ENCODE measurements at places on chromosomes 16 and 17.

- no peak for DNase-seq
Measured at GRCh38 chr16:337975-338575, 14.4 kb downstream of the AXIN1 start.

GRCh38 chr17:70276906-70277305 is 107.6 kb downstream of the KCNJ2 start:
- no peak for DNase-seq

DNA sequence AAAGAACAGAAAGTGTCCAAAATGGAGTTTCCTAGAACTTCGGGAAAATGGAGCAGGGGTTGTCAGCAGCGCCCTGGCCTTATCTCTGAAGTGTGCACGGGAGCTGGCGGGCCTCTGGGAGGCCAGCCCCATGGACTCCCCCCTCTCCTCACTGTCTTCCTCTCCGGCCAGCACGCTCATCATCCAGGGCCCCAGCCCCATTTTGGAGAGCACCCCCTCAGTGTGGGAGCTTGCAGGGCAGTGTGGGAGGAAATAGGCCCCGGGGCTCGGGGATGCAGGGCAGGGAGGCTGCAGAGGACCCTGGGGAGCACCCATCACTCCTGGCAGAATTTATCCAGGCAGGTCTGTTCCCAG is 4.9 kb upstream of the PABPN1L start:
- DNase-seq: no peak

DNA sequence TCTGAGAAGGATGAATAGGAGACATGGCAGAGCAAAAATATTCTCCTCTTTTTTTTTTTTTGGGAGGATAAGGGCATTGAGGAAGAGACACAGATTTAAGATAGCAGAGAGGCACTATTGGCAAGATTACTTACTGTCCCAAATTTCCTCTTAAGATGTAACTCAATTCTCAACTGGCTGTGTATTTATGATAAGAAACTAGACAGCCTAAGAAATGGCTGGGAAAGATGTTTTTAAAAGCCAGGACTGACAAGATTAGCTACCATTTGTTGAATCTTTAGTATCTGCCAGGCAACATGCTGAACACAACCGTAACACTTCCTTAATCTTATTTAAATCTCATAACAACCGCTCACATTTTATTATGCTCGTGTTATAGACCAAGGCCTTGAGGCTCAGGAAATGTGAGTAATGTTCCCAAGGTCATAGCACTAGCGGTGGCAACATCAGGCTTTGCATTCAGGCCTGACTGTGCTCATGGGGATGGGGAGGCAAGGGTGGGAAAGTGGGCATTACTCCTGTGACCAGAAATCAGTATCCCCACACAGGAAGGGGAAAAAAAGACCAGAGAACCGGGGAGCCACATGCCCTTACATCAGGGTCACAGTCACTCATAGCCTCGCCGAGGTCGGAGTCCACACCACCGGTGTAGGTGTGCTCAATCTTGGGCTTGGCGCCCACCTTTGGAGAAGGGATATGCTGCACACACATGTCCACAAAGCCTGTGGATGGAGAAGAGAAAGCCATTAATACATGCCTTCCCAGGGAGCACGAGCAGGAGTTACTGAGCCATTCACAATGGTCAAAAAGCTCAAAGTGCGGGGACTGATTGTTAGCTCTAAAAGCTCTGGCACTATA is 15.6 kb downstream of the HIGD1B start:
- no peak for DNase-seq

GRCh38 chr17:45145035-45145389 is 3.3 kb upstream of the HEXIM1 start:
- DNase-seq: no peak

DNA sequence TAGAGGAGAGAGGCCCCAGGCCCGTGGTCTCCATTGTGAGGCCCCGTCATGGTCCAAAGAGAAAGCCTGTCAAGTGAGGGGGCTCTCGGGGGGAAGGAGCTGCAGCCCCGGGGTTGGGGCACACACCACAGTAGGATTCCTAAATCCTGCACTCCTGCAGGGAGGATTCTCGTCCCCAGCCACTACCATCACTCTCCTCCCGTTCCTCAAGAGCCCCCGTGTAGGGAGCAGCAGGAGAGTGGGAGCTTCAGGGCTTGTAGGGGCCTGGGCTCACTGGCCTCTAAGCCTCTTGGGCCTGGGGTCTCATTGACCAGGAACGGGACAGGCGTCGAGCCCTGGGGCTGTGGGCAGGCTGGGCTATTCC is 821 bp downstream of the C16orf86 start:
- DNase-seq: no peak

- DNase-seq: no peak
Measured at GRCh38 chr17:81707725-81708646, 4.1 kb upstream of the SLC25A10 start.

DNA sequence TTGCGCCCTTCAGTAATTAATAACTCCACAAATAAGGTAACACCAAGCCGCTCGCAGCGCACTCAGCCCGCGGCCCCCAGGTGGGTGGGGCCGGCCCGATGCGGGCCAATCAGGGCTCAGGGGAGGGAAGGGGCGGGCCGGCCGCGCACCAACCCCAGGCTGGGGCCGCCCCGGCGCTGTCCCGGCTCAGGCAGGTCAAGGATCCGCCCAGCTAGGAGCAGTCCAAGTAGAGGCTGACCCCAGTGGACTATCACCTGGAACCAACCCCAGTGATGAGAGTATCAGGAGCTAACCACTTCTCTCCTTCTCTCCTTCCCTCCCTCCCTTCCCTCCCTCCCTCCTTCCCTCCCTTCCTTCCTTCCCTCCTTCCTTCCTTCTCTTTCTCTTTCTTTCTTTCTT is 110.8 kb downstream of the C16orf78 start:
- peak; percentile 71 for DNase-seq

- DNase-seq: peak; percentile 55
Measured at GRCh38 chr17:29931231-29931932, 1.4 kb upstream of the SSH2 start.

DNA sequence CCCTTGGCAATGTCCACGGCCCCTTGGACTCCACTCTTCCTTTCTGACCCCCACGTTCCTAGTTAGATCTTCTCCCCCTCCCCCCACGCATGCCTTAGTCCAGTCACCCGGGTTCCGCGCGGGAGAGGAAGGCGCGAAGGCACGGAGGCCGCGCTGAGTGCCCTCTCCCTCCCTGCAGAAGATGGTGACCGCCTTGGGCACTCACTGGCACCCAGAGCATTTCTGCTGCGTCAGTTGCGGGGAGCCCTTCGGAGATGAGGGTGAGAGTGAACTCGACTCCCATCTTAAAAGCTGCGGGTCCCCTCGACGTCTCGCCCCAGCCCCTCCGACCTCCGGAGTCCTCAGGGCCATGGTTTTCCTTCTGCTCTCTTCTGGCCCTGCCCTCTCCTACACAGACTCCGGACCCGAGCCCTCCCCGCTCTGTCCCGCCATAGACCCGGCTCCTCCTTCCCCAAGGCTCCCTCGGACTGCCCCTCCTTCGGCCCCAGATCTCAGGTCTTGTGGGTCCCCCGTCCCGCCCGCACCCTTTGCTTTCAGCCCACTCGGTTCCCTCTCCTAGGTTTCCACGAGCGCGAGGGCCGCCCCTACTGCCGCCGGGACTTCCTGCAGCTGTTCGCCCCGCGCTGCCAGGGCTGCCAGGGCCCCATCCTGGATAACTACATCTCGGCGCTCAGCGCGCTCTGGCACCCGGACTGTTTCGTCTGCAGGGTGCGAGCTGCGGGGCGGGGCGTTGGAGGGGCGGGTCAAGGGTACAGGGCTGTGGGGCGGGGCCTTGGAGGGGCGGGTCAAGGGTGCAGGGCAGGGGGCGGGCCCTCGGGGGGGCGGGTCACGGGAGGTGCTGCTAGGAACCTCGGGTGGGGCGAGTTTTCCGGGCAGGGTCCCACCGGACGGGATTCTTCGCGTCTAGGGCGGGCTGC is 4.6 kb downstream of the TGFB1I1 start:
- no peak for DNase-seq

GRCh38 chr17:7237761-7238419 is 1.4 kb downstream of the PHF23 start:
- peak; percentile 80 for DNase-seq

DNA sequence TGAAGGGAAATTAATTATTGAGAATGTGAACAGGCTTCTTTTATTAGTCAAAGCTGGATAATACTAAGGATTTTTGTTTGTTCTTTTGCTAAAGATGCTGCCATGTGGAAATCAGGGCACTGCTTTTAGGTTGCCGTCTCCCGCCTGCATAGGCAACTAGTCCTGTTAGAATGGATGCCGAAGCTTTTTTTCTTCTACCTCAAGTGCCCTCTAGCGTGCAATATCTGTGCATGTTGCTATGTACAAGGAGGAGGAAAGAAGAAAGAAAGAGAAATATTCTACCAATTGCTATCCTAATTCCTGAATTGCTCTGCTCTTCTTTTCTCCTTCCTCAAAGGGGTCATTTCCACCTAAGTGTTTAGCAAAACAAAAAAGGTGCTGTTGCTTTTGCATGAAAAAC is 5.2 kb upstream of the CDH8 start:
- no peak for DNase-seq

DNA sequence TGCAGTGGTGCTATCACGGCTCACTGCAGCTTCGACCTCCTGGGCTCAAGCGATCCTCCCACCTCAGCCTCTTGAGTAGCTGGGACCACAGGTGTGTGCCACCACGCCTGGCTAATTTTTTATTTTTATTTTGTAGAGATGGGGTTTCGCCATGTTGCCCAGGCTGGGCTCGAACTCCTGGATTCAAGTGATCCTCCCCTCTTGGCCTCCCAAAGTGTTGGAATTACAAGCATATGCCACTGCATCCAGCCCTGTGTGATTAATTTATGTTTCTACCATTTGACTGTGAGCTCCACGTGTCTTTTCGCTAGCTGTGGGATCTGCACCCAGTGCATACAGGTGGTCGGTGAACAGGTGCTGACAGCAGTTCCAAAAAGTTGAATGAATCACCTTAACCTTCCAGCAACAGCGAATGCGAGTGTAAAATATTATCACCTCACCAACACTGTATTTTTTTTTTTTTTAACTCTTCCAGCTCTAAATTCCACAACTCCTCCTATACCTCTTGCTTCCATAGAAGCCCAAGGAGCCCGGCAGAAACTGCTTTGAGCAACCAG is 484 bp upstream of the NUDT7 start:
- no peak for DNase-seq

DNA sequence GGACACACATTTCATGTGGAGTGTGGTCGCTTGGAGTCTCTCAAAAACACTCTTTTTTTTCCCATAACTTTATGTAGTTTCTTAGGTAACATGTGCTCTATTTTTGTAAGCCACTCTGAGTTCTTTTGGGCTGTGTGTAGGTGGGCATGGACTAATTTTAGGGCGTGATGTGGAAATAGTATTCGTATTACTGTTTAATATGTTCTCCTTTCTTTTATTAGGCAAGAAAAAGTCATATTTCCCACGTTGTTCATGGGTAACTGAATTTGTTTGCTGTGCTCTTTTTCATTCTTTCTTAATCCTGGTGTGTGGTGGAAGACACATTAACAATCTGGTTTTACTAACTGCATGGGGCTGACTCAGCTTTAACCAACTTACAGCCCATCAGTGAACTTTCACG is 27.4 kb downstream of the NDEL1 start:
- no peak for DNase-seq

GRCh38 chr17:6761779-6762178 is 5.9 kb downstream of the XAF1 start:
- DNase-seq: no peak

- no peak for DNase-seq
Measured at GRCh38 chr16:83023011-83023410, 396.2 kb downstream of the CDH13 start.
